Hindlimb muscle (tissue), 1 donor: ENCODE measurements at places on chromosomes 5 and 9. TPM values are rescaled to one million over a fixed set of nuclear protein-coding genes. Genes with fewer than 3 reads are reported as not detected.

Gene REEP2
- polyA plus RNA-seq = 28.2 TPM

Gene HMCN2
- 7.5 TPM for polyA plus RNA-seq

Gene GFI1B
- polyA plus RNA-seq = 0.56 TPM

Gene STING1
- 49.0 TPM for polyA plus RNA-seq

Gene PCDHA12
- polyA plus RNA-seq = 0.06 TPM

Gene CD72
- polyA plus RNA-seq = 2.6 TPM

Gene SPATA31A5
- polyA plus RNA-seq = not detected

Gene DIRAS2
- 1.1 TPM for polyA plus RNA-seq

Gene FGF10
- 4.9 TPM for polyA plus RNA-seq

Gene SPINK1
- polyA plus RNA-seq = not detected

Gene JAKMIP2
- polyA plus RNA-seq = 1.3 TPM

Gene STOML2
- 66.7 TPM for polyA plus RNA-seq

Gene CCDC180
- polyA plus RNA-seq = 7.9 TPM

Gene CCNG1
- 267 TPM for polyA plus RNA-seq

Gene MARCOL
- polyA plus RNA-seq = not detected

Gene CYSRT1
- 2.5 TPM for polyA plus RNA-seq

Gene ANKRD31
- 0.14 TPM for polyA plus RNA-seq

Gene VLDLR
- polyA plus RNA-seq = 23.2 TPM

Gene RANBP17
- polyA plus RNA-seq = 8.2 TPM

Gene SMIM33
- polyA plus RNA-seq = not detected

Gene MUSK
- polyA plus RNA-seq = 10.2 TPM

Gene IPO11
- polyA plus RNA-seq = 22.2 TPM

Gene CRHBP
- 0.45 TPM for polyA plus RNA-seq

Gene CDH6
- 4.5 TPM for polyA plus RNA-seq

Gene CCL27
- 0.67 TPM for polyA plus RNA-seq
